Fibroblast of skin of scalp (primary cell): ENCODE measurements at places on chromosomes 4 and X.
A peak's percentile ranks its signal among the peaks of the same experiment; 100 is the strongest.

DNA sequence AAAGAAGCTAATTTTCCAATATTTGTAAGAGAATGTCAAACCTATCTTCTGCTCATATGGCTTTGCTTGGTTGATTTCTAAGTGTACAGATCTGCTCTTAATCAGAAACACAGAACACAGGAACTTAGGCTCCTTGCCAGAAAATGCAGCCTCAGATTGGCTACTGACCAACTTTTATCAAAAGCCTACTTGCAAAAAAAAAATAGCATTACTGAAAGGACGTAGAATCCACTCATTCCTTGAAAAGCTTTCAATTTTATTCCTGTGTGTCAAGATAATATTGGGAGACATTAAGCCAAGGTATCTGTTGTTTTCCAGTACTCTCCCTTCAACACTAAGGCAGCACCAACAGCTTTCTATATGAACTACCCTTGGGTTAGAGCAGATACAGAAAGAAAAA, 127.6 kb upstream of the INTU start:
- DNase-seq, result peak; percentile 88

DNA sequence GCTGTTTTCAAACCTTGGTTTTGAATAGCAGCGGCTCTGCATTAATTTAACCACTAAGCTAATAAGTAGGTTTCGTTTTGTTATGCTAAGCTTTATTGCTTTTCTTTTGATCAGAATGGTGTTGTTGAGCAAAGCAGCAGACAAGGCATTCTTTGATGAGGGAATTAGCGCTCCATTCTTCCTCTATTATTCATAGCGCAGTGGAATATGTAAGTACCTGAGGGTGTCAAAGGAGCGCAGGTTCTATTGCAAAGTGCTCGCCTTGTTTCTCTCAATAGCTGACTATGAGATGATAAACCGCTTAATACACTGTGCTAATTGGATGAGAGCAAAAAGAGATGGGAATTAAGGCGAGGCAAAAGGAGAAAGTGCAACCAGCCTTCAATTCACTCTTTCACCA, 16.3 kb downstream of the ARX start:
- no peak for DNase-seq

DNA sequence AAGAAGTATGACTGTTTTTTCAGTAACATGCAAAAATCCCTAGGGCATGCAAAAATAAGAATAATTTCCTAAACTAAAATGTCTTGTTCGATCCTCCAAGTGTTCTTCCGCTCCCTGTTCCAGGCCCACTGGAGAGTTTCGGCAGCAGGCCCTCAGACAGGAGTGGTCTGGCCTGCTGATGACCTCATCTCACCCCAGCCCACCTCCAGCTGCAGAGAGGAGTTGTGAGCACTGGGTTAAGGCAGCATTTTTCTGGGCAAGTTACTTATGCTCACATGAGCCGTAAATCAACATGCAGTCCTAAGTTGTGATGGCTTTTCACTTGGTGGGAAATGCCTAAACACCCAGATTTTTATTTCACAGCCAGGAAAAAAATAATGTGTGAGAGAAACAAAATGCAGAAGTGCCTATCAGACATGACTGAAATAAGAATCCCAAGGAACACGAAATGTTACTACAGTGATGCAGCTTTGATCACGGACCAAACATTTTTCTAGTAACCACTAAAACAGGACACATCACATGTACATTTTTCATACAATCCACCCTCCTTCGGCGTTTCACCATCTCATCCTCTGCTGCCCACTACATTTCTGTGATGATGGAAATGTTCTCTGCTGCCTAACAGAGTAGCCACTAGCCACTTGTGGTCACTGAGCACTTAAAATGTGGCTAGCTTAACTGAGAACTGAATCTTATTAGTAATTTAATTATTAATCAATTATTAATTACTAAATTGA, 153.3 kb upstream of the TBL1X start:
- no peak for DNase-seq

GRCh38 chr4:78592088-78592783, 40.7 kb downstream of the ANXA3 start:
- DNase-seq, result no peak

DNA sequence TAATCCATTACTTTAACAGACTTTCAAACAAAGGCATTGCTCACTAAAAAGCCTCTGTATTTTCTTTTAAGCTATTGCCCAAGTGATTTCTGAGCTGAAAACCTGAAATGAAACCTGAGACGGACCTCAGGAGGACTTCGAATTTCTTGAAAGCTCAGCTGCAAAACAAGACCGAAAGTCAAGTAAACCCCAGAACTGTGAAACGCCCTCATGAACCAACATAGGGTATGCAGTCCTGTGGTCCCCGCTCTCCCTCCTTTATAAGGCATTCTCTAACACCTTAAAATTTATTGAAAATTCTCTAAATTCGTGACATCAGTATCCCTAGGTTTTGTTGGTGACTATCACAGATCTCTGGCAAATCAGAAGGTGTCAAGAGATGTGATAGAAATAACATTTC, 91.8 kb downstream of the SHISA3 start:
- no peak for DNase-seq

- DNase-seq, result no peak
Observed at GRCh38 chrX:46803140-46803539, 33.7 kb upstream of the RP2 start.

- no peak for DNase-seq
Observed at GRCh38 chr4:187732524-187732923, 263.0 kb upstream of the ZFP42 start.

DNA sequence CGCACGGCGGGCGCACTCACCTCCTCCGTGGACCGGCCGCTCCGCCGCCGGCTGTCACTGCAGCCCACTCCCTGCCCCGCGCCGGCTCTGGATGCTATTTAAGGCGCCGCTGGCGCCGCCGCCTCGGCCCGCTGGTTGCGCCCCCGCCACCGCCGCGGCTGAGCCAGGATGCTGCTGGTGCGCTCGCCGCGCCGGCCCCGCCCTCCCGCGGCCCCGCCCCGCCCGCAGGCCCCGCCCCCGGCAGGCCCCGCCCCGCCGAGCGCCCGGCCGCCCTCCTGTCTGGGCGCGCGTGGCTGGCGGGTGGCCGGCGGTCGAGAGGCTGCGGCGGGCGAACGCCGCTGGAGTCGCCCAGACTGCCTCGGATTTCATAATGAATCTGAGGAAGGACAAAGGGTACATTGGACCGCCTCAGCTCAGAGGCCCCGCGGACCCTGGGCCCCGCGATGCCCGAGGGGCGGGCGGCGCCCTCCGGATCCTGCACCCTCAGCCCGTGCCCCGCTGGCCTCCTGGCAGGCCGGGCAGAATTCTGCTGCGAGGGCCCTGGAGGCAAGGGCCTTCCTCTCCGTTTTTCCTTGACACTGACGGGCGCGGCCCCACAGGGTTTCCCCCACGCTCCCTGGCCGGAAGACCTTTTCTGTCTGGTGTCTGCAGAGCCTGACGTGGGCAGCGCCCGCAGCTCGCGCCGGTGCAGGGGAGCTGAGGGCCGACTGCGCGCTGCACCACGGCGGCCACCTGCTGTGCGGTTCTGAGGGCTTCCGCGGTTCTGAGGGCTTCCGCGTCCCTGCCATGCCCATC, at the start of gene ACSL1:
ACSL1 (minus strand) TSS at position 73 of the 795 bp plus-strand sequence. CDS start 22,454 bp downstream, outside the sequence.
- peak; percentile 73 for DNase-seq

GRCh38 chr4:124060261-124060918, 652.1 kb downstream of the ANKRD50 start:
- no peak for DNase-seq

DNA sequence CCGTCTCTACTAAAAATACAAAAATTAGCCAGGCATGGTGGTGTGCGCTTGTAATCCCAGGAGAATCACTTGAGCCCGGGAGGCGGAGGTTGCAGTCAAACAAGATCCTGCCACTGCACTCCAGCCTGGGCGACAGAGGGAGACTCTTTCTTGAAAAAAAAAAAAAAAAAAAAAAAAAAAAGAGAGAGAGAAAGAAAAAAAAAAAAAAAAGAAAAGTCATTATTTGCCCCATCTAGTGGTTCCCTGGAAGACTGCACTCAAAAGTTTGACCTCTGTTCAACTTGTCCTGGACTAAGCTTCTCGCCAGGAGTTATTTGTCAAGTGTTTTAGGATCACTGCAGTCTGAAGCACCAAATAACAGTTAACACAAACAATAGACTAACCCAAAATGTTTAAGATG, 45.3 kb upstream of the KCTD8 start:
- DNase-seq, result no peak

DNA sequence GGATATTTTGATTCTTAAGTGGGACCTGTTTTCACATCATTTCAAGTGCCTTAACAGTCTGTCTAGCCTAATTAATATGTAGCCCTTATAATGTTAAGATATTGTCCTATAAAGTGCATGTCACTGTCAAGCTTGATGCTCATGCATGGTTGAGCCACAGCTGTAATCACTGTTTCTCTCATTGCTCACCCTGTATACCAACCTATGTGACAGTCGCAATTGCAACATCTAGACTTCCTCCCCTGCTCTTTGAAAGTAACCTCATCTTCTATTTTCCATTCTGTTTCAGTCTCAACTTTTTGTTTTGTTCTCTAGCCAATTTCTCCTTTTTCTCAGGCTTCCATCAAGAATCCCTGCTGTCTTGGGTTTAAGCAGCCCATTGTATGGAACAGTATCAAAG, 24.4 kb upstream of the MSL3 start:
- DNase-seq, result no peak

GRCh38 chr4:98657531-98658286, 702 bp downstream of the TSPAN5 start:
- DNase-seq, result peak; percentile 67

DNA sequence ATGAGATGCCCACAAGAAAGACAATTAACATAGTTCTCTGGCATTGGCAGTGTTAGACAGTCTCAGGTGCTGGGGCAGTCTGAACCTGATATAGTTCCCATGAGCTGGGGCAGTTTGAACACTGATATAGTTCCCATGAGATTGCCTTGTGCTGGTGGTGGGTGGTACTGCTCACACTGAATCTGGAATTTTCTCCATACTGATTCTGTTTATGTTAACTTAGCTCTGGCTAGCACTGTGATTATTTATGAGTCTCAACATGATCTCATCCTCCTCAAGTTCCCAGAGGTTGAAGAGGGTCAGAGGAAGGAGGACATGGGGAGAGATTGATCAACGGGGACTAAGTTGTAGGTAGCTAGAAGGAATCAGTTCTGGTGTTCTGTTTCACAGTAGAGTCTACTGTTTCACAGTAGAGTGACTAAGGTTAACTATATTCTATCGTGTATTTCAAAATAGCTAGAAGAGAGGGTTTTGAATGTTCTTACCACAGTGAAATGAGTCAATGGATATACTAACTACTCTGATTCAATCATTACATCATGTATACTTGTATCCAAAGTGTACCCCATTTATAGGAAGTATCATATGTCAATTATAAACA, 379.9 kb downstream of the ADAM29 start:
- DNase-seq, result peak; percentile 11

- DNase-seq, result no peak
Observed at GRCh38 chrX:104172121-104172520, 5.9 kb downstream of the FAM199X start.

GRCh38 chrX:150913511-150913910, 15.0 kb upstream of the CD99L2 start:
- peak; percentile 79 for DNase-seq

- DNase-seq, result no peak
Observed at GRCh38 chrX:38103857-38104812, 97.8 kb downstream of the SYTL5 start.

DNA sequence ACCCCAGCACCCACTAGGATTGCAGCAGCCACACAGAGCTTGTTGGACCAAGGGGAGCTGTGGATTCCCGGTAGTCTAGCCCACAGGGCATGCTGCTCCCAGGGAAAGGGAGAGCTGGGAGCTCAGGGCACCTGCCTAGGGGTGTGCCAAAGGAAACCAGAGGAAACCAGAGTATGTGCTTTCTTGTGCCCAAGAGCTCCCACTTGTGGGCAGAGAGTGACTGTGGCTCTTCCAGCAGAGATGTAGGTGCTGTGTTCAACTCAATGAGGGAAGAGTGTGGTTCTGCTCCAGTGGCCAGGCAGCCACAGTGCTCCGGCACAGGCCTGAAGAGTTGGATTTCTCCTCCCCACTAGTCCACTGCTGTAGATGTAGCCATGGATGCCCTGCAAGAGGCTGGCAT, 1050.0 kb upstream of the INTU start:
- DNase-seq, result no peak

DNA sequence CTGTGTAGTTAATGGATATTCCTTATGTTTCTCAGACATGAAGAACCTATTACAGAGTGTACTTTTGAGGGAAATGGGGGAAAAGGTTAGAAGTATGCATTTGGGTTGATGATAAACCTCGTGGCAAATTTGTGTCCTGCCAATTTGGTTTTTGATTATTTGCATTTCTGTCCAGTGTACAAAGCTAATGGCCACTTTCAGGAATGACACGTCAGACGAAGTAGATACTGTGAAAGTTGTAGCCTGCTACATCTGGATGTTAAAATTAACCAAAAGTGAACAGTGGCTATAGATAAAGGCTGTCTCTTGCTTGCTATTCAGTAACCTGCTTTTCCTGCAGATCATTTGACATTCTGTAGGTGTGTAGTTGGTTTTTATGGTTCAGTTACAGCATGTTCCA, 1.0 kb downstream of the PRDX4 start:
- no peak for DNase-seq

DNA sequence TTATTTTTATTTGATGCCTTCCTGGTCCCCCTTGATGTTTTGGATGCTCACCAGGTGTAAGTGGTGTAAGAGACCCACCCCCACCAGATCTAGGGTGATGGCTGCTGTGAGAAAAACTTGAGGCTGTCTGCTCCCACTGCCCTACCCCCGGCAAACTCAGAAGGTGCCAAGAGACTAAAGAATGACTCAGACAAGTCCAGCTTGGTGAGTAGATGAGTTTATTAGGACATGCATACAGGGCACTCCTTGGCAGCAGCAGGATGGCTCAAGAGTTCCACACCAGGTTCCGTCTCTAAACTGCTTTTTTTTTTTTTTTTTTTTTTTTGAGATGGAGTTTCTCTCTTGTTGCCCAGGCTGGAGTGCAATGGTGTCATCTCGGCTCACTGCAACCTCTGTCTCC, 84.0 kb upstream of the HPF1 start:
- DNase-seq, result no peak

- DNase-seq, result no peak
Observed at GRCh38 chr4:148196164-148196563, 246.1 kb downstream of the NR3C2 start.

DNA sequence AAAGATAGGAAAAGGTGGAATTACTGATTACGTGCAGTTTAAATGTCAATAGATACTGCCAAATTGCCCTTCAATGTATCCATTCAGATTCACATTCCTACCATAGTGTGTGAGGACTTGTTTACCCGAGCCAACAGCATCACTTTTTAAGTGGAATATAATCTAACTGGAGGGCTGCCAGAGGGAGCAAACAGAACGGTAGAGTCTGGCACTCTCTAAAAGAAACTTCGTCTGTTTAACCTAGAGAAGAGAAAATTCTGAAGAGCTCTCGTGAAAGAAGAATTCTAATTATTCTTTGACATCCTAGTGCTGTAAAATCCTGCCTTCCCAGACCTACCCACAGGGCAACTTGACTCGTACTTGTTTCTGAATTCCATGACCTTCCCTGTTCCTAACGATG, 23.2 kb downstream of the SMIM43 start:
- no peak for DNase-seq

- no peak for DNase-seq
Observed at GRCh38 chr4:108612365-108612764, 8.0 kb upstream of the RPL34 start.

DNA sequence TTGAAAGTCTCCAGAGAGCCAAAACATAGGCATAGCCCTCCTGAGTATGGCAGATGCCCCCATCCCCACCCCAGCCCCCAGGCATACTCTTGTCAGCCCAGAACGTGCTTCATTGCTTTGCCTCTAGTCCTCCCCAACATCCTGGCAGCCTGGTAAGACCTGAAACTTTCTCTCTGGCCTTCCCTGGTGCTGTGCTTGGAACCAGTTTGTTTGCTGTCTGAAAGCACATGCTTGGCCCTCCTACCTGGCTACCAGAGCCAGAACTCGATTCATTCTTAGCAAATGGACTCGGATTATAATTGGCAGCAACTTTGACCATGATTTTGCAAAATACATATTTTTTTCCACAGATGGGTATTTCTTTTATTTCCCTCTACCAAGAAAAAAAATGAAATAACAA, 248.1 kb downstream of the USP46 start:
- no peak for DNase-seq
